ENCODE measurements at places on chromosomes 1 and 21. TPM values are rescaled to one million over a fixed set of nuclear protein-coding genes. Genes with fewer than 3 reads are reported as not detected.

DNA sequence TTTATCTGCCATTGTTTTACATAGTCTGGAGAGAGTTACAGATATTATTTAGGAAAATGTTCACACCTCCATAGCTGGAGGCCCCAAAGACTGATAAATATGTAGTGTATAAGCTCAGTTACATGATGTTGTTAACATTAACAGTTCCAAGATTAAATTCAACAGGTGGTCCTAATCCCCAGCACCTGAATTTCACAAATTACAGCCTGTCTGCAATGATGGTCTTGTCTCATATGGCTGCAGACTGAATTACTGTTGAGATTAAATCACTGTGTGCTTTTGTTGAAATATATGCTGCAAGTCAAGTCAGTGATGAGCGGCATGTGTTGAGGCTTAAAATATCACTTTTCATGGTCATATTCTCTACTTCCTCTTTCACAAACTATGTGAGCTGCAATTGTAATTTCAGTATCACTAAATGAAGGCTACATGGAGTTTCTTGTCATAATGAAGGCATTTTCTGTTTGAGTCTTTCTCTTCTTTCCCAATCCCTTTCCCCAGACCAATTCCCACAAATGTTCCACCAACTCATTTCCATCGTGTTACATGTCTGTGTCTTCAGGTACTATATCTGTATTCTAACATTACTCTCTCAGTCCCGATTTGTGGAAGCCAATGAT, 4.2 kb downstream of the ST6GALNAC5 start:
- DNase-seq = no peak

- DNase-seq = no peak
Observed at GRCh38 chr1:125085720-125086591, 3901.2 kb downstream of the SRGAP2C start.

SAMD13 gene
- total RNA-seq = 1.2 TPM

- no peak for DNase-seq
Observed at GRCh38 chr1:11997081-11997850, 17.0 kb downstream of the MFN2 start.

DNA sequence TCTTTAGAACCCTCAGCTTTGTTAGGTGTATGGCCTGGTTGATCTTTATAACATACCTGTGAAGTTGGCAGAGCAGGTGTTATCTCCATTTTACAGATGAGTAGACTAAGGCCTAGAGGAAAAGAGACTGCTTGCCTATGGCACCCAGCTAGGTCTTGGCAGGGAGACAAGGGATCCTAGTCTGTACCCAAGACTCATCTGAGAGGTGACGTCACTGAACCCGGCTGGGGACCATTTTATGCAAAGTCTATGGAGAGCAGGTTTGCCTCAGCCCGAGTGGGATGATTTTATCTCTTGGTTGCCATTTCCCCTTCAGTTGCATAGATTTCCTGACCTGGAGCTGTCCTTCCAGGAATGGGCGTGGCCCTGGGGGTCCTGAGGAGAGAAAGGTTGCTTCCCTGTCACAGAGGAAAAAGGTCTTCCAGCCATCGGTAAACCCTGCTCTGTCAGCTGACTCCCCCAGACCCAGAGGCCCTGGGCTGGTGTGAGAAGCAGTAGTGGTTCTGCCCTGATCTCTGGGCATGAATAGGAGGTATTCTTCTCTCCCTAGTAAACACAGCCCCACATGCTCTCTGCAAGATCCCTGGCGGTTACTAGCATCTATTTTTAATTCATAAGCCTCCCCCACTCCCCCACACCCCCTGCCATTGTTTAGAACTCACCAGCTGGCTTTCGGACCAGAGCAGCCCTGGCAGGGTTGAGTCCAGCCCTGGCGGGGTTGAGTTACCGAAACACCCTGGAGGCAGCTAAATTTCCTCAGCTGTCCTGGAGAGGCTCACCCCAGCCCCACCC, 19.6 kb downstream of the TMCC2 start:
- DNase-seq = no peak

GRCh38 chr1:103190766-103191165, 82.4 kb upstream of the COL11A1 start:
- DNase-seq = no peak

Data from naive thymus-derived CD8-positive, alpha-beta T cell (primary cell).